ENCODE measurements at places on chromosomes 1 and 21.

GRCh38 chr1:178768423-178768822, 43.4 kb downstream of the RALGPS2 start:
- peak; percentile 7 for DNase-seq

DNA sequence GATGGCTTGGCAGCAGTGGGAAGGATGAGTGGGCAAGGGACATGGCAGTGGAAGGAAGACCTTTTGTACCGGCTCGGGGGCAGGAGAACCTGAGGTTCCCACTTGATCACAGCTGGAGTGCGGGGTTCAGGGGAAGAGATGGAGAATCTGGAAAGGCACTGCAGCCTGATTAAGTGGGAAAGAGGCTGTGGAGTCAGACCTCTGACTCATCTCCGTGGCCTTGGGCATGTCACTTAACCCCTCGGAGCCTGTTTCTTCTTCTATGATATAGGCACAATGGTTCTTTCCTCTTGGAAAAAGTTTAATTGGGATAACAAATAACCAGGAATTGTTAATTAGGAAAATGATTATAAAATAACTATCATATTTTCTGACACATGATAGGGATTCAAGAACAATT, 13.1 kb upstream of the TMEM61 start:
- DNase-seq = no peak

DNA sequence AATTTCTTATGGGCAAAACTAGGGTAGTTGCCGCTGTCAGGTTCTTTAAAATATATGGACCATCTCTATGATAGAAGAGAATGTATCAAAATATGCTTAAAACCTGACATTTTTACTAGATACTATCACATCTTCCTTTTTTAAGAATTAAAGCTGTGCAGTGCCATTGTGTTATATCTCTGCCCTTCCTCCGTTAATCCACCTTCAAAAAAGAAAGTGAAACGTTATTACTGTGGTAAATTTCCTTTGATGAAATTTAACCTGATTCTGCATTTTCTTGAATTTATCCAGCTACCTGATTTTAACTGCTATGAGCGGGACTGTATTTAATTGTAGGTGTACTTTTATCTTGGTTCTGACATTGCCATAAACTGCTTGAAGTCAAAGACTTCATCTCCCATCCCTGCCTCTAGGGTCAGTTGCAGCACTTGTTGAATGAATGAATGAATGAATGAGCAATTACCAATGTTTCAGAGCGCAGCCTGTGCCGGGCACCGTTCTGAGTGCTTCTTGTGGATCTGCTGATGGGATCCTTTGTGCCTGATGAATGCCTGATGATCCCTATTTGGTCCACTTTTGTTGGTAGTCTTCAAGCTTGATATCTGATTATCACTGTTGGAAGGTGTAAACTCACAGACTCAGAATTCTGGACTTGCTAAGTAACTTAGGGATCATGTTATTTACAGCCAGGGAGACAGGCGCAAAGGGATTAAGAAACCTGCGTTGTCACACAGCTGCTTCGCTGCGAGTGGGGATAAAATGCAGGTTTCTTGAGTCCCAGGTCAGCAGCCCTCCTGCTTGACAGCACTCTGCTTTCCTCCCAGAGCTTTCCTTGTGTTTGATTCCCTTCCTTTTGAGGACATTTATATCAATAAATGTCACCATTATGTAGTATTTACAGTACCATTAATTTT, 30.1 kb downstream of the SMYD2 start:
- DNase-seq = no peak

GRCh38 chr21:45359451-45360217, 45.3 kb upstream of the COL18A1 start:
- no peak for DNase-seq

GRCh38 chr1:36300526-36300925, 5.6 kb upstream of the SH3D21 start:
- DNase-seq = no peak

DNA sequence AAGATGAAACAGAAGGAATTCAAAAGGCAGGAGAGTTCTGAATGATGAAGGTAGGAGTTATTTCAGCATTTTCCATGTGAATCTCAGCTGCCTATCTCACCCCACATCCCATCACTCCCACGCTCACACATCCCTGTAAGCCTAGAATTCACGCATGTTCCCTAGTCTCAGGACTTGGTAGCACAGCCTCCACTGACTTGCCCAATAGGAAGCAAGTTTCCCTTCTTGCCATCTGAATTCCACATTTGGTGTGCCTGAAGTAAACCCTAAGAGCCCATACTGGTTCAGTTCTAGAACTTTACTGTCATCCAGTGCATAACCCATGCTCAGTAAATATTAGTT, 56.6 kb downstream of the STYXL2 start:
- no peak for DNase-seq

All from effector memory CD8-positive, alpha-beta T cell (primary cell).